EL (cell line): ENCODE measurements at places on chromosomes 3 and 15.

- no peak for DNase-seq
These were observed 14.1 kb downstream of the UBP1 start for GRCh38 chr3:33426068-33426467.

DNA sequence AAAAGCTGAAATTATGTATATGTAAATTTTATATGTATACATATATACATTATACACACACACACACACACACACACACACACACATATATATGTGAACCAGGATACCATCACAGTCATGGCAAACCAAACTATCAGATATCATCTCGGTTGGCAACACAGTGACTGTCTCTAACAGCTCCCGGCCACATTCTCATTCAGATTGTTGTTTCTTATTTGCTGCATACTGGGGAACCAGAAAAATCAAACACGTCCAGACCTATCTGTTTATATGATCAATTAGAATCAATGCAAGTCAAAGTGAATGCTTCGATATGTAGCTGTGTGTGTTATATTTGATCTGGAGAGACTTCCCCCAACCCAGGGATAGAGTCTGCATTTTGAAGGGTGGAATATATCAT lies 61.1 kb downstream of the TIPARP start:
- no peak for DNase-seq

- DNase-seq, result no peak
These were observed 36.4 kb upstream of the DNAJC13 start for GRCh38 chr3:132380920-132381319.

DNA sequence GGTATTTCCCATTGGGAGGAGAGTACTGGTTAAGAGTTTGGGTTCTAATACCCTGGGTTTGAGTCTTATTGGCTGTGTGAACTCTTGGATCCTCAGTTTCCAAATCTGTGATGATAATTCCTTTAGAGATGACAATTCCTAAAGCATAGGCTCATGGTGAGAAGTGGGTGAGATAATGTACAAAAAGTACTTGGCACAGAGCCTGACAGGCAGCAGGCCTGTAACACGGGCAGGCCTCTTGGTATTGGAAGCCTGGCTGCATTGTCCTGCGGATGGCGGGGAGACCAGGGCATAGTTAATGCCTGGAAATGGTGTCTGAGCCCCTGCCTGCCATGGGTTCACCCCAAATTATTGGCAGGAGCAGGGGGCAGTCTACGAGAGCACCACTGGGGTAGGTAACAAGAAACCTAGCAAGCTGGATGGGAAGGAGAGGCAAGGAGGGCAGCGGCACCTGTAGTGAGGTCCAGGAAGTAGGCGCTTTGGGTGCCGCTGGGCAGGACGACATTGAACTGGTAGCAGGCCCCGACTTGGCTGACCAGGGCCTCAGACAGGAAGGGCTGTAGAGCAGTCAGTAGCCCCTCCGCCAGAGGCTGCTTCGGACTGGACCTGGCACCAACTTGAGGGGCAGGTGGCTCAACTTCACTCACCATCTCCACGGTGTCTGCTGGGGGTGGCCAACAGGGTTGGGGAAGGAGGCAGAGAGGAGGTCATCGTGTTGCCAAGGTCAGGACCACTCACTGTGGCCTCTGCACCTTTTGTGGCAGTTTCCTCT lies 7.7 kb downstream of the STOML1 start:
- no peak for DNase-seq

GRCh38 chr3:182212479-182213076 lies 500.9 kb downstream of the SOX2 start:
- DNase-seq, result peak; percentile 21

GRCh38 chr3:55183201-55183600 lies 255.3 kb upstream of the LRTM1 start:
- DNase-seq, result no peak

DNA sequence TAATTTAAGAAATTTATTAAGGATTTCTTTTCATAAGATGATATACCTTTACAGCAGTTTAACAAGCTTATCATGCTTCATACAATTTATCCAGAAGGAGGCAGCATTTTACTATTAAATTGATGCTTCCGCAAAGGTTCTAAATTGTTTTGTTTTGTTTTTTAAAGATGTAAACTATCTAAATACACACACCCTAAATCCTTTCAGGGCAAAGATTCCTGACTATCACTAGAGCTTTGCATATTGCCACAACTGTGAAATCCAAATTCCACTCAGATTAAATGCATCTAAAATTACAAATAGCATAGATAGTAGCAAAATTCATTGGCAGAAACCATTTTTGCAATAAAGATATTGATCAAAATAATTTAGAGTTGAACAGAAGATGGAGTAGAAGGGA lies 44.5 kb upstream of the CCNL1 start:
- peak; percentile 47 for DNase-seq
